RCC 7860 (cell line): ENCODE measurements at places on chromosomes 4 and X.

DNA sequence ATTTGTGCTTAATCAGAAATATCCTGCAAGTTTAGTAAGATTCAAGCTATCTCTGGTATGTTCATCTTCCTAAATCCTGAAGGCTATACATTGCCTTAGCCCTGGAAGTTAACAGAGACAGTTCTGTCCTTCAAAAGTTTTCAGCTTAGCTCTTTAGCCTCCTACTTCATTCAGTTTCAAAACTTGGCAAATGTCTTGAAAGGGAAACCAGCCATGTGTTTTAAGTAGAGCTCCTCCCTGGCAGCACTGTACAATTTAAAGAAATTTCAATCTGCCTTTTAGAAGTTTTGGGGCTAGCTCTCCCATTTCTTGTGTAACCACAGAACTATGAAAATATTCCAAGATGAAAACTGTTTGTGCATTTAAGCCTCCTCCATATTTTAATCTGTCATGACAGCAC is 47.0 kb downstream of the FANCB start:
- no peak for DNase-seq

DNA sequence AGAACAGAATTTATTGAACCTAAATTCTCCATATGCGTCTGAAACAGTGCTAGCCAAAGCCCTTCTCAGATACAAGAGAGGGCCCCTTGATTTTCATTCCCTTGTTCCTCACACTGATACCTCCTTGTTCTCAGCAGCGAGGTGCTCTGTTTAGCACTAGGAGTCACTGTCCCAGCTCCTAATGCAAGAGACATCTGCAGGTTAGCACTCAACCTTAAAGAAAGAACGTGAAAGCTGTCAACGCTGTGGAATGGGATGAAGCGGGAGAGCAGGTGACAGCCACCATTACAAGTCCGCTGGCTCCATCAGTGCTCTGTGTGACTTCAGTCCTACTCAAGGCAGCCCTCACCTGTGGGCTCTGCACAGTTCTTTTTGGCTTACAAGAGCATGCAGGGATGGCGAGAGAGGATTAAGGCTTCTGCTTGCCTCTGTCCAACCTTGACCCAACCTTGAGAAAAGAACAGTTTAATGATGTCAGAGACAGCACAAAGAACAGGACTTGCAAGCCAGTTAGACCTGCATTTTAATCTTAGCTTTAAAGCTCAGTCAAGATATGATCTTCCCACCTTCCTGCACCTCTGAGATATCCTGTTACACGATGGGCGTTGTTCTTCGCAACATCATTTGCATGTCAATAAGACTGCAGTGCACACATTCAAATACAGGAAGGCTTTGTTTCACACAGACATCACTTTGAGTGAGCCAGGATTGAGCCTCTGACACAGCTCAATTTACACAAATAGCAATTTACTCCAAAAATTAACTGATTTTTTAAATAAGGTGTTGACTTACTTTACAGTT is 95.1 kb downstream of the ARSF start:
- no peak for DNase-seq

DNA sequence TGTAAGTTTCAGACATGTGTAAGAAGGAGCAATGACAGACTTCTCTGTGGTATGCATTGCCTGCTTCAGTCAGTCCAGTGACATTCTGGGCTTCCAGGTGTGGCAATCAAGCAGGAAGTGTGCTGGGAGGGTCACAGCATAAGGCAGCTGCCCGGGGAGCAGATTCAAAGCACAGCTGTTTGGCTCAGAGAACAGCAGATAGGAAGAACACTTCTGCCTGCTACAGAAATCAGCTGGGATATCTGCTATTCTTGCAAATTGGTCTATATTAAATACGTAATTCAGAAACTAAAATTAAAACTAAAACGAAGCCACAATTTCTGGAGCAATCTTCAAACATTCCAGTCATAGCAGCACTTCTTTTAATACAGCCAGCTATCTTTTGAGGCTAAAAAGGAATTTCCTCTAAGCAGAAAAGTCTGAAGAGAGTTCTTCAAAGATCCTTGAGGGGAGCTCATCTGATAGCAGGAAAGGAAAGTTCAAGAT is 47.5 kb upstream of the GALNT7 start:
- peak; percentile 24 for DNase-seq

GRCh38 chr4:31557437-31557836 is 837.3 kb downstream of the PCDH7 start:
- DNase-seq = no peak

GRCh38 chr4:95529946-95530345 is 18.8 kb downstream of the UNC5C start:
- no peak for DNase-seq
